Activated CD4-positive, alpha-beta T cell treated with anti-CD3 and anti-CD28 coated beads for 36 hours (primary cell): ENCODE measurements at places on chromosomes 6 and 20. TPM values are rescaled to one million over a fixed set of nuclear protein-coding genes. Genes with fewer than 3 reads are reported as not detected.

DNA sequence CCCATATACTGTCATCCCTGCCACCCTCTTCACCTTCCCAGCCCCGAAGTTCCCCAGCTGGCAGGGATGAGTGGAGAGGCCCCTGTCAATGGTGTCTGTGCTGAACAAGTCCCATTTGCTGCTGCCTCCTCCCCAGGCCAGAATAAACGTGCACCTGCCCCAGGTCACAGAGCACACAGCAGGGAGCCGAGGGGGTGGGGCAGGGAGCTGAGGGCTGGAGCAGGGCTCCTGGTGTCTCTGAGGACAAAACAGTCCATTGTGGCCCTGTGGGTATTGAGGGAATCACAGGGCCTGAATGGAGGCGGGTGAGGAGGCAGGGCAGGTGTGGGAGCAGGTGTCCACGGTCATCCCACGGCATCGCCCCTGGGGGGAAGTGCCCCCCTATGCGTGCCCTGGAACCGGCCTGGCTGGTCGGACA is 55.8 kb downstream of the SNAI1 start:
- no peak for DNase-seq
- no peak overlapping the region for H3K27ac ChIP-seq
- H3K27me3 ChIP-seq = no peaks in the 10 kb centered on the region
- H3K4me3 ChIP-seq = no peak overlapping the region

GRCh38 chr20:34215711-34216381 is 25.4 kb upstream of the ASIP start:
- peaks cover 10% of the 10 kb centered on the region for H3K4me1 ChIP-seq
- H3K36me3 ChIP-seq = no peaks in the 10 kb centered on the region
- peaks cover 23% of the 10 kb centered on the region for H3K27me3 ChIP-seq

DNA sequence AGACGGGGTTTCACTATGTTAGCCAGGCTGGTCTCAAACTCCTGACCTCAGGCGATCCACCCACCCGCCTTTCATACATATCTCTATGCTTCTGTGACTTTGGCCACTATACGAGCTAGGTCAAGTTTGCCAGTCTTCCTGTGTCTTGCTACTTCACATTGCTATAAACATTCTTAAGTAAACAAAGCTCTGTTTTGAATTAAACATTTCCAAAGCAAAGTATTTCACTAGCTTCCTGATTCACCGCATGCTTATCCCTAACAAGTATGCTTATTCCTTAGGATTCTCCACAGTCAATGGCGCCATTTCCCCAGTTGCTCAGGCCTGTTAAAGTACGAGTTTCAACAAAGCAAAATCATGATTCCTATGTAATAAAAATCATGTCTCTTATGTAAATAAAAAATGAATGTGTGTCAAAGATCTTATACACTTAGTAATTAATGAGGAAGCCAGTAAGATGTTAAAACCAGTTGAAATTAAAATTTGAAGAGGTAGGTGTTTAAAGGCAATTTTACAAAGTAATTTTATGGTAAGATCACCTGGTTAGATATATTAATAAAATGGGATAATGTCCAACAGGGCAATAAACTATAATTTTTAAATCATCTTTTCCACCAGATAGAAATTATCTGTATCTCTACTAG is 88.5 kb downstream of the PRKN start:
- no peak overlapping the region for H3K27ac ChIP-seq
- no peak overlapping the region for H3K4me3 ChIP-seq
- H3K36me3 ChIP-seq = no peaks in the 10 kb centered on the region
- no peak for DNase-seq

DNA sequence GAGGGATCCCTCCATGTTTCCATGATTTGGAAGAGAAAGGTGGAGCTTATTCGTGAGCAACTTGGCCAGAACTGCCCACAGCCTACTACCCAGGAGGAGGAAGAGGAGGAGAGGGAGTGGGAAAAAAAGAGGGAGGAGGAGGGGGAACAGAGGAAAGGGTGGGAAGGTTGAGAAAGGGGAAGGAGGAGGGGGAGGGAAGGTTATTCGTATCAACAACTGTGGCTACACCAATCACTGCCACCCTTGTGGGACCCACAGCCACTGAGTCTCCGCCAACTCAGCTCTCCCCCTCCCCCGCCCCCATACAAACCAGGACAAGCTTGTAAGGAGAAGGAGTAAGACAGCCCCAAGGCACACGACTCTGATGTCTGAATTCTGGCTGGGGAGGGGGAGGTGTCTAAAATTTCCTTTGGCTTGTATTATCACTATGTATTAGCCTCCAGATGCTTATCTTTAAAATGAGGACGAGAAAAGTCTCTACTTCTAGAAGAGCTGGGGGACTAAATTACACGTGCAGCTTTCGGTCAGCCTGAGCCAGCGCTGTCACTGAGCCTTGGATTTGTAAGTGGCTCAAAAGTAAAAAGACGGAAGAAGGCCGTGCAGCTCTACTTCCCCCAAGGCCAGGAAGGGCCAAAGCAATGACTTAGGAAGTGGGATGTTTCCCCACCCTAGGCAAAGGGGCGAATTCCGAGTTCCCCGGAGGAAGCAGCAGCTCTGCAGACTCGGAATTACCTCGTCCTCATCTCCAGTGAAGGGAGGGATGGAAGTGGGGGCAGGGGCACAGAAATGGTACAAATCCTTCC is 1.0 kb downstream of the FKBP1A start:
- H3K4me3 ChIP-seq = peak overlapping the region; percentile 93
- DNase-seq = peak; percentile 68
- peak overlapping the region; percentile 89 for H3K27ac ChIP-seq
- H3K36me3 ChIP-seq = peaks cover 35% of the 10 kb centered on the region
- peaks cover 61% of the 10 kb centered on the region for H3K4me1 ChIP-seq

LY6G6C gene
- total RNA-seq = not detected

DNA sequence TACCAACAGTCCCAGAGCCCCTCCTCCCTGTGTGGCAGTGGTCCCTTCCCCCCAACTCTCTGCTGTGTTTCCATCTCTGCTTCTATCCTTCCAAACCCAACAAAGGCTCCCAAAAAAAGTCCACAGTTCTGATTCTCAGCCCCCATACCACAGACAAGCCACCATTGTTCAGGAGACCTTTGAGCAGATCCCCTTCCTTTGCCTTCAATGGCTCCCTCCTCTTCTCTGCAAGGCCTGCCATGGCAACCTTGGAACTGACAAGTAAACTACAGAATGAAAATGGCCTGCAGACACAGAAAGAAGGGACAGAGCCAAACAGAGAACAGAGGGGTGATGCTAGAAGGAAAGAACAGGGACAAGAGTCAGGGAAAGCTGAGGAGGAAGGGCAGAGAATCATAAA is 23.2 kb downstream of the OR2H2 start:
- no peak for DNase-seq
- H3K27ac ChIP-seq = no peak overlapping the region
- no peak overlapping the region for H3K4me3 ChIP-seq
- peaks cover 23% of the 10 kb centered on the region for H3K36me3 ChIP-seq
- no peaks in the 10 kb centered on the region for H3K27me3 ChIP-seq

GRCh38 chr20:24816907-24817306 is 132.2 kb upstream of the CST7 start:
- H3K27me3 ChIP-seq = no peaks in the 10 kb centered on the region
- H3K4me3 ChIP-seq = no peak overlapping the region
- no peak overlapping the region for H3K27ac ChIP-seq
- no peak for DNase-seq
- H3K36me3 ChIP-seq = no peaks in the 10 kb centered on the region
